ENCODE measurements at places on chromosomes 13 and 19.

- DNase-seq, result no peak
Observed at GRCh38 chr19:49110567-49110966, 3.6 kb upstream of the LIN7B start.

- peak; percentile 42 for DNase-seq
Observed at GRCh38 chr13:112928972-112929782, 39.8 kb upstream of the MCF2L start.

DNA sequence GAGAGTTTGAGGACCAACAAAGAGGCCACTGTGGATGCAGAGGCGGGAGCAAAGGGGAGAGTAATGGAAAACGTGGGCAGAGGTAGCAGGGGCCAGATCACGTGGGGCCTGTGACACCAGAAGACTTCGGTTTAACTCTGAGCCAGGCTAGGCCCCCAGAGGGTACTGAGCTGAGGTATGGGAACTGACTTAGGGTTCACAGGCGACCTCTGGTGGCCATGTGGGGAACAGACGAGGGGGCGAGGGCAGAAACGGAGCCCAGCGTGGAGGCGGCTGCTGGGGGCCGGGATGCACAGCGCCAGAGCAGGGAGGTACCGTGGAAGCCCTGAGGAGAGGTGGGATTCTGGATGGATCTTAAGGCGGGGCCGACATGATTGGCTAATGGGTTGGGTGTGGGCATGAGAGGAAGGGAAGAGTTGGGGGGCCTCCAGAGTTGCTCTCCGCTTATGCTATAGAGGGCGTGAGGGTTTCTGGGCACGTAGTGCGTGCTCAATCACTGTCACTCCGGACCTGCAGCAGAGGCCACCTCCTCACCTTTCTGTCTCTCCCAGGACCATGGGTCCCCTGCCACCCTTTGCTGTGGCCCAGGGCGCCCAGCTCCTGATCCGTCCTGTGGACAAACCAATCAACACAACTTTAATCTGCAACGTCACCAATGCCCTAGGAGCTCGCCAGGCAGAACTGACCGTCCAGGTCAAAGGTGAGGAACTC is 13.7 kb downstream of the PVR start:
- DNase-seq, result peak; percentile 63

DNA sequence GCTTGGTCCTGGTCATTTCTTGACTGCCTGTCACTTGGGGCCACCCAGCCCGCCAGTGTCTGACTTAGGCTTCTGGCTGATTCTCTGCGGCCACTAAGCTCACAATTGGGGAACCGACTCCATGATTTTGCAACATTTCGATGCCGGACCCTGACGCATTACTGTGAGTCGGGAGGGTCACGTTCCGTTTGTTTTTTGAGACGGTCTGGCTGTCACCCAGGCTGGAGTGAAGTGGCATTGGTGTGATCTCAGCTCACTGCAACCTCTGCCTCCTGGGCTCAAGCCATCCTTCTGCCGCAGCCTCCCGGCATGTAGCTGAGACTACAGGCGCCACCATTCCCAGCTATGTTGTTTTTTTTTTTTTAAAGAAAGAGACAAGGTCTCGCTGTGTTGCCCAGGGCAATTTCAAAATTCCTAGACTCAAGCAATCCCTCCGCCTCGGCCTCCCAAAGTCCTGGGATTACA is 3.2 kb upstream of the ADAT3 start:
- DNase-seq, result no peak

GRCh38 chr19:46607448-46607841 is 6.3 kb downstream of the CALM3 start:
- DNase-seq, result no peak

DNA sequence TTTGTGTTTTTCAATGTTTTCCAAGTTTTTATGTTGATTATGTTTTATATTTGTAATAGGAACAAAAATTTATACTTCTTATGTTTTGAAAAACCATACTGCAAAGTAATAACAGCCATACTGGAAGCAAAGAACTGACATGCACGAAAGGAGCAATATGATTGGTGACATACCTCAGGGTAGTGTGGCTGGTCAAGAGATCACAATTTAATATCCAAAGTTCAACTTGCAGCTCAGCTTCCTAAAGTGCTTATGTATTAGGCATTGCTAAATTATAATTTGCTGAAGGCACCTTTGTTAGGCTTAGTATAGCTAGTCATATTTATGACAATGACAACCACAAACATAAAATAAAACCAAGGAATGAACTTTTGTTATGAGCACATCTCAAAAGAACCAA is 25.9 kb downstream of the VWA8 start:
- no peak for DNase-seq

DNA sequence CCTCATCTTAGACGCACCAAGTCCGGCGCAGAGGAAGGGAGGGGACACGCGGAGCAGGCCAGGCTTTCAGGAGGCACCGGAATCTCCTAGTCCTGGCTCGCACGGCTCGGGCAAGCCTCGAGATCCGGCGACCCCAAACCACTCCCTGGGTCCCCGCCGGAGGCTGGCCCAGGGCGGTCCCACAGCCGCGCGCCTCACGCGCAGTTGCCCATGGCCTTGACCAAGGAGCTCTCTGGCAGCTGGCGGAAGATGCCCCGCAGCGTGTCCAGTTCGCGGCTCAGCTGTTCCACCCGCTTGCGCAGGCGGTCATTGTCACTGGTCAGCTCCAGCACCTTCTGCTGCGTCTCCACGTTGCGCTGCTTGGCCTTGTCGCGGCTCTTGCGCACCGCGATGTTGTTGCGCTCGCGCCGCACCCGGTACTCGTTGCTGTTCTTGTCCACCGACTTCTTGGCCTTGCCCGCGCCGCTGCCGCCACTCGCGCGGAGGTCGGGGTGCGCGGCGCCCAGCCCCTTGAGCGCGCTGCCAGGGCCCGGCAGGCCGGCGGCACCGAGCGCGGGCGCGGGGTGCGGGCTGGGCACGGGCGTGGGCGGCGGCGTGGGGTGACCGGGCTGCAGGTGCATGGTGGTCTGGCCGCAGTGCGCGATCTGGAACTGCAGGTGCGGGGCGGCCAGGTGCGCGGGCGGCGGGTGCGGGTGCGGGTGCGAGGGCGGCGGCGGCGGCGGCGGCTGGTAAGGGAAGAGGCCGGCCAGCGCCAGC is 1.0 kb downstream of the CEBPA start:
- DNase-seq, result no peak

- DNase-seq, result no peak
Observed at GRCh38 chr19:17893766-17894165, 22.0 kb downstream of the SLC5A5 start.

- DNase-seq, result no peak
Observed at GRCh38 chr13:94707400-94708021, 4.8 kb downstream of the SOX21 start.

GRCh38 chr19:1487576-1488281 is 2.4 kb downstream of the PCSK4 start:
- no peak for DNase-seq

GRCh38 chr19:2110822-2111221 is 14.1 kb downstream of the IZUMO4 start:
- no peak for DNase-seq

DNA sequence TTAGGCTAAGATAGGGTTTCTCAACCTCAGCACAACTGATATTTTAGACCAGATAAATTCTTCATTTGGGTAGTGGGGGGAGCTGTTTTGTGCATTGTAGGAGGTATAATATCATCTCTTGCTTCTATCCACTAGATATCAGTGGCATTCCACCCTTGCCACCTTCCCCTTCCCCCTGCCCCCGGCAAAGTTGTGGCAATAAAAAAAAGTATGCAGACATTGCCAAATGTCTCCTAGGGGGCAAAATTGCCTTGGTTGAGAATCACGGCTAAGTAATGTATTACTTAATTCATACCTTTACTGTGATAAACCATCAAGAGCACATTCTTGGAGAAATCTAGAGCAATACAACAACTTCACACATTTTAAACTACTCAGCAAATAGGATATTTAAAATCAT is 51.4 kb downstream of the UBL3 start:
- DNase-seq, result no peak
